Left colon (tissue), 2 donors: ENCODE measurements at places on chromosomes 11 and 22. TPM values are rescaled to one million over a fixed set of nuclear protein-coding genes. Genes with fewer than 3 reads are reported as not detected.

Gene STK33
- 3.2 TPM for total RNA-seq

Gene ABCC8
- 4.1 TPM for total RNA-seq

DNA sequence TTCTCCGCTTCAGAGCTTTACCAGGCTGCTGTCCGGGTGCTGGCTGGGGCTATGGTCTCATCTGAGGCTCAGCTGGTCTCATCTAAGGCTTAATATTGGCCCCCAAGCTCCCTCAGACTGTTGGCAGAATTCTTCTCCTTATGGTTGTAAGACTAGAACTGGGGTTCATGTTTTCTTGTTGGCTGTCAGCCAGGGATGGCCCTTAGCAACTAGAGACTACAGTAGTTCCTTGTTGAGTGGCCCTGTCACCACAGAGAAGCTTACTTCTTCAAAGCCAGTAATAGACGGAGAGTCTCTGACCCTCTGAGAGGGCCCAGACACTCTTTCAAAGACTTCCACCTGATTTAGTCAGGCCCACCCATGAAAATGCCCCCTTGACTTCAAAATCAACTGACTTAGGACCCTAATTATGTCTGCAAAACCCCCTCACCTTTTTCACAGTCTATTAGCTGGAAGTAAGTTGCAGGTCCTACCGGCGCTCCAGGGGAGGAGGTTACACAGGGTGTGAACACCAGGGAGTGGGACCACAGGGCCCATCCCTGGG lies 24.2 kb upstream of the TREH start:
- DNase-seq: no peak

- DNase-seq: no peak
These were observed at the start of gene MAPK11 for GRCh38 chr22:50269970-50270665. MAPK11 (minus strand) TSS chr22:50270380; CDS start chr22:50270292, 88 bp downstream.

Gene OTOG
- total RNA-seq: not detected

- DNase-seq: no peak
These were observed 3.1 kb downstream of the RAC2 start for GRCh38 chr22:37240941-37241320.

- no peak for DNase-seq
These were observed 502.8 kb downstream of the MN1 start for GRCh38 chr22:27298742-27299141.

DNA sequence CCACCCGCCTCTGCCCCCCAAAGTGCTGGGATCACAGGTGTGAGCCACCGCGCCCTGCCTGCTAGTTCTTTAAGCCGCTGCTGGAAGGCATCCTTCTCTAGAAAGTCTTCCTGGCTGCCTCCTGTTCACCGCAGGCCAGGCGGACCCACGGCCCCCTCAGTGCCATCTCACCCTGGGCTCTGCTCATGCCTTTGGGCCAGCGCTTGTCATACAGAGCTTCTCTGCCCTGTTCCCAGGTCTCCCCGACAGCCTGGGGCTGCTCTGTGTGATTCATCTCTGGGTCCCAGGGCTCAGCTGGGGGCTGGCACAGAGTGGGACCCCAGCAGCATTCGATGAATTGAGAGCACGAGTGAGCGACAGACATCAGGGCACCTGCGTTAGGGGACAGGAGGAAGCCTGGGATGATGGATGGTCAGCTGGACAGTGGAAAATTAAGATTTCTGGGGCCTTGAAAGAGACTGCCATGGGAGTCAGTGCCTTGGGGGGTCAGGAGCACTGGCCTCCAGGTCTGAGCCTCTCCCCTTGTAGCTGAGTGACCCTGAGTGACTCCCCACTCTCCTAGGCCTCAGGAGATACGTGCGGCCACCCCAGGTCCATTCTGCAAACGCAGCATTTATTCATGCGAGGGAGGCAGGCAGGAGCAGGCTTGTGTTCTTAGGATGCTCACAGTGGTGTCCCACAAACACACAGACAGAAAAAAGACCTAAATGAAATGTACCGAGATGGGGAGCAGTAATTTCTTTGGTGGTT lies 23.3 kb upstream of the PRR5 start:
- no peak for DNase-seq

DNA sequence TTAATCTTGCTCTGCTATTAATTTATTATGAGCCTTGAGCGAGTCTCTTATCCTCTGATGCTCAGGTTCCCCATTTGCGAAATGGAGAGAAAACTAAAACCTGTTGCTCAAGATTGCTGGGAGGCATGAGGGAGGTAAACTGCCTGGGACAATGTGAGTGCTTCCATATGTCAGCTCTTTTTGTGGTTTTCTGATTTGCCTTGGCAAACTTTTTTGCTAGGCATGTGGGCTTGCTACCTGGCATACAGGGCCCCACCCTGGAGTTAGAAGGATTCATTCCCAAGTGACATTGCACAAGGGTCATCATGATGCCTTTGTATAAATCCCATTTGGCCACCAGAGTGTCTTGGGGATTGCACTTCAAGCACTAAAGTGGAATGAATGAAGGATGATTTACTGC lies 22.4 kb downstream of the TSPAN18 start:
- DNase-seq: no peak

- DNase-seq: no peak
These were observed 22.5 kb downstream of the RHOD start for GRCh38 chr11:67079065-67079705.

Gene SMIM38
- 0.70 TPM for total RNA-seq

DNA sequence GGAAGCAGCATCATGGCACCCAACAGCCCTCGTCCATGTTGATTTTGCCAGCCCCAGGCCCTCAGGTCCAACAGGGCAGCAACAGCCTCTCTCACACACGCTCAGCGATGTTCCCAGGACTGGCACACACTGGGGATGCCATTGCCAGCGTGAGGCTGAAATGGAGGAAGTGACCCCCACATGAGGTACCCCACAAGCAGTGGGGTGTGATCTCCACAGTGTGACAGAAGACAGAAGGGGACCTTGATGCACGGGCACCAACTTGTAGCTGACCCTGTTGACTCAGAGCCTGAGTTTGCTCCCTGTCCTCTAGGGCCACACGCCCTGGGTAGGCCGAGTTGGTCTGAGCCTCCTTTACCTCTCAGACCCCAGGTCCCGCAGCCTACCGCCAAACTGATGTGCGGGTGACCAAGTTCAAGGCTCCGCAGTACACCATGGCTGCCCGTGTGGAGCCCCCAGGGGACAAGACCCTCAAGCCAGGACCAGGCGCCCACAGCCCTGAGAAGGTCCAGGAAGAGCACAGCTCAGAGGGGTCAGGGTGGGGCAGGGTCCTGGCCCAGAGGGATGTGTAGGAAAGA lies 6.2 kb downstream of the SCGB1C1 start:
- no peak for DNase-seq

- no peak for DNase-seq
These were observed 65.7 kb downstream of the SGSM1 start for GRCh38 chr22:24871611-24872205.

DNA sequence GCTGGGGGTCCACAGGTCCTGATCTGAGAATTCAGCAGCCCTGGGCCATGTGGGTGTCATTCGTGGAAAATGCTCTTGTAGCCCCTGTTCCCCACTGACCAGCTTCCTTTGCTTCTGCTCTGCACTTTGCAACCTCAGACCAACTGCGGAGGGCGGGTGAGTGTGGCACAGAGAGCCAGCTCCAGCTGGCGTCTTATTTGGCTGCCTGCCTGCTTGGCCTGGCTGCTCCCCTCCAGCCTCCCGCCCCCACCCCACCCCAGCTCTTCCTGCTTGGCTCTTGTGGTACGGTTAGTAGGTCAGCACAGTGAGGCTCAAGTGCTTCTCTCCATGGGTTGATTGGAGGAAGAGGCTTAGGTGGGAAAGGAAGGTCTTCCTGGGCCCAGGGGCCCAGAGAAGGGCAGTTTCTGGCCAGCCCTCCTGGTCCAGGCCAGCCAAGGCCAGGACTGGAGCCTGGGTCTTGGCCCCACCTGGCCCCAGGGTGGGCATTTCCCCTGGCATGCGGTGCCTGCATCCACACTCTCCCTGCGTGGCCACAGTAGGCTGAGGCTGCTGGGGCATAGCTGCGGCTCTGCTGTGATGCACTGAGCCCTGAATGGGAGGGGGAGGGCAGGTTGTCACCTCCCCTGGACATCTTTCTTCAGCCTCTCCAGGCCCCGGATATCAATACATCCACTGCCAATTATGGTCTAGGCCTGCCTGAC lies 26.5 kb downstream of the MYO7A start:
- DNase-seq: peak; percentile 48

- no peak for DNase-seq
These were observed 59.2 kb upstream of the CRTAM start for GRCh38 chr11:122779047-122779629.

DNA sequence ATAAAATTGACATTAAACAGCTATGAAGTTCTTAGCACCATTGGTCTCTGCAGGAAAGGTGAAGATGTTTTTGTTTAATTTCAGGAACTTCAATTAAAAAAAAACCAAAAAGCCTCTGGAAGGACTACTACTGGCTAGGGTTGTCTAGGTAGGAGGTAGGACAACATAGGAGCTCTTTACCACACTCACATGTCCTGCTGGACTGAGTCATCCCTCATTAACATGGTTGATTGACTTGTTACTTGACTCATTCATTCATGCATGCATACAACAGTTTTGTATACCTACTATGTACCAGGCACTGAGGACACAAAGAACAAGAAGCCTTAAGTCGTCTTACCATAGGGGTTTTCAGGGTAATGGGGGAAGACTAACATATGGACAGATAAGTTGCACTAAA lies 216.9 kb upstream of the ARHGAP20 start:
- no peak for DNase-seq

DNA sequence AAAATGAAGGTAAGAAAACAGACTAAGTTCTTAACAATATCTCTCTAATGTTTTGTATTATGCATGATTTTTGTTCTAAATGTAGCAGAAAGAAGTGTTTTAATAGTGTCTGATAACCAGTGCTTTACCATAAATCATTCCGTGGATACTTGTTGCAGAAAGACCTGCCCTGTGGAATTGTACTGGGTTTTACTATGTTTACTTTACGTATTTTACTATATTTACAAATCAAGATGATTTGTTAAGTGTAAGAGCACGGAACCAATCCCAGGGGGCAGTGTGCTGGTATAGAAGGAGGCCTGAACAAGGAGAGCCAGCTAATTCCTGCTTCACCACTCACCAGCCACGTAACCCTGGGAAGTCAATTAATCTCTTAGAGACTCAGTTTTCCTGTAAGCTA lies 1.4 kb downstream of the HTR3B start:
- peak; percentile 64 for DNase-seq
